ENCODE measurements at places on chromosomes 4 and X.

- no peak for DNase-seq
Observed at GRCh38 chrX:70219938-70220764, 14.3 kb upstream of the AWAT1 start.

GRCh38 chr4:61277785-61278760 is 77.9 kb downstream of the ADGRL3 start:
- no peak for DNase-seq

DNA sequence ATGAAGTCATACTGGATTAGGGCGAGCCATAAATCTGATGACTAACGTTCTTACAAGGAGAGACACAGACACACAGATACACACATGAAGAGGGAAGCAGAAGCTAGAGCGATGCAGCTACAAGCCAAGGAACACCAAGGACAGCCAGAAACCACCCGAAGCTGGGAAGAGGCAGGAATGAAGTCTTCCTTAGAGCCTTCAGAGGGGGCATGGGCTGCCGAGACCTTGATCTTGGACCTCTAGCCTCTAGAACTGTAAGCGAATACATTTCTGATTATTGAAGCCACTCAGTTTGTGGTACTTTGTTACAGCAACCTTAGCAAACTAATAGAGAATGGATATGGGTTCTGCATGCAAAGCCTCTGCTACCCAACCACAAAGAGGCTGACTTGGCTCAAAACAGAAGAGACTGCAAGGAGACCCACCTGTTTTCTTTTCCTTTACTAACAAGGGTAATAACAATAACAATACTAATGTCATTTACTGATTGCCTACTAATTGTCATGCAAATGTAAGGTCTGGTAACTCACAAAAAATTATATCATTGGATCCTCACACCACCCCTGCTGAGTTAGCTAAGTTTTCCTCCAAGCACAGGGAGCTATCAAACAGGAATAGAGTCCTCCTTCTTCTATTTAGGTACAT is 10.1 kb upstream of the LDB2 start:
- no peak for DNase-seq

GRCh38 chr4:86011117-86011516 is 348.7 kb downstream of the MAPK10 start:
- no peak for DNase-seq

DNA sequence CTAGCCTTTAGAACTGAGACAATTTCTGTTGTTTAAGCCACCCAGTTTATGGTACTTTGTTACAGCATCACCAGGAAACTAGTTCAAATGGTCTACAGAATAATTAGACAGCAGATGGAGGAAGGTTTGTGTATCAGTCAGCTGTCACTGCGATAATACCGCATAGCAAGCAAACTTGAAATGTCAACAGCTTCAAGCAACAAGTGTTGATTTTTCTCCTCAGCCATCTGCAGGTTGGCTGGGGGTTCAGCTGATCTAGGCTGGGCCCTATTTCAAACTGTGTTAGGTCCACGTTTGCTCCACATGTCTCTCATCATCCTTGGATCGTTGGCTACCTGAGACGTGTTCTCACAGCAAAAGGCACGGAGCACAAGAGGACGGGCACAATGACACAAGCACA is 19.2 kb upstream of the PHEX start:
- no peak for DNase-seq

GRCh38 chr4:7709431-7709830 is 230.2 kb downstream of the AFAP1 start:
- DNase-seq, result no peak

DNA sequence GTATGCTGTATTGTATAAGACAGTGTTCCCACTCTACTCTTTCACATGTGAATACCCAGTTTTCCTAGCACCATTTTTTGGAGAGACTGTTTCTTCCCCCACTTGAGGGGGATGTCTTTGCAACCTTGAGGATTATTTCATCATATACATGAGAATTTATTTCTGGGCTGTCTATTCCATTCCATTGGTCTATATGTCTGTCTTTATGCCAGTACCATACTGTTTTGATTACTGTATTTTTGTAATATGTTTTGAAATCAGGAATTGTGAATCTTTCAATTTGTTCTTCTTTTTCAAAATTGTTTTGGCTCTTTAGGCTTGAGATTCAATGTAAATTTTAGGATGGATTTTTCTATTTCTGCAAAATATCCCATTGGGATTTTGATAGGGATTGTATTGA is 15.8 kb upstream of the LHFPL1 start:
- no peak for DNase-seq

- DNase-seq, result no peak
Observed at GRCh38 chr4:133316909-133317308, 167.8 kb downstream of the PCDH10 start.

GRCh38 chr4:74969507-74970474 is 36.9 kb downstream of the PARM1 start:
- no peak for DNase-seq

DNA sequence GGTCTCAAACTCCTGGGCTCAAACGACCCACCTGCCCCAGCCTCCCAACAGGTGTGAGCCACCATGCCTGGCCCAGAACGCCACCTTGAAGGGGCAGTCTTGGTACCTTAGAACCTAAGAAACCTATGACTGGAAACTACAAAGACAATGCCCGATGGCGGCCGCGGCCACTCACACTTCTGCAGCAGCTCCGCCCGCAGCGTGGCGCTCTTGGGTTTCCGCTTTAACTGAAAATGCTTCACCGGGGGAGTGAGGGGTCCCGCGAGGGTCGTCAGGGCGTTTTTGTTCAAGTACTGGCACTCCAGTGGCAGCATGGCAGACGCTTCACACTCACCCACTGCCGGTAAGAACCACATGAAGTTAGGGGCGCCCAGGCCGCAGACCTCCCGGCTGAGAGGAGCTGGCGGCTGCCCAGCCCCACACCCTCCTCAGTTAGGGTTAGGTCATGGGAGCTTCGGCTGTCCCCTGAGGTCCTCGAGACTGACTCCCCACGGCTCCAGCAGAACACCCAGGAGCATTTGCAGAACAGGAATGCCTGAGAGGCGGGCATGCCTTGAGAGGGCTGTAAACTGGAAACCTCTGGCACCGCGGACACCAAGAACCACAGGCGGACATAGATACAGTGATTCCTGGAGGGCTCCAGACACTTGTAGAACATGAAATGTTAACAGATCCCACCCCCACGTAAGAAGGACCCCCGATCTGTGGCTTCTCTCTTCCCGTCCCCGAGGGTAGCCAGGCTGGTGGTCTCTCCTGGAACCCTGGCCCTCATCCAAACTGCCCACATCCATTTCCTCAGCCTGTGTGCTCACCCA is 19.0 kb downstream of the NELFA start:
- no peak for DNase-seq

GRCh38 chrX:75638332-75638731 is 115.5 kb upstream of the ZDHHC15 start:
- DNase-seq, result no peak

DNA sequence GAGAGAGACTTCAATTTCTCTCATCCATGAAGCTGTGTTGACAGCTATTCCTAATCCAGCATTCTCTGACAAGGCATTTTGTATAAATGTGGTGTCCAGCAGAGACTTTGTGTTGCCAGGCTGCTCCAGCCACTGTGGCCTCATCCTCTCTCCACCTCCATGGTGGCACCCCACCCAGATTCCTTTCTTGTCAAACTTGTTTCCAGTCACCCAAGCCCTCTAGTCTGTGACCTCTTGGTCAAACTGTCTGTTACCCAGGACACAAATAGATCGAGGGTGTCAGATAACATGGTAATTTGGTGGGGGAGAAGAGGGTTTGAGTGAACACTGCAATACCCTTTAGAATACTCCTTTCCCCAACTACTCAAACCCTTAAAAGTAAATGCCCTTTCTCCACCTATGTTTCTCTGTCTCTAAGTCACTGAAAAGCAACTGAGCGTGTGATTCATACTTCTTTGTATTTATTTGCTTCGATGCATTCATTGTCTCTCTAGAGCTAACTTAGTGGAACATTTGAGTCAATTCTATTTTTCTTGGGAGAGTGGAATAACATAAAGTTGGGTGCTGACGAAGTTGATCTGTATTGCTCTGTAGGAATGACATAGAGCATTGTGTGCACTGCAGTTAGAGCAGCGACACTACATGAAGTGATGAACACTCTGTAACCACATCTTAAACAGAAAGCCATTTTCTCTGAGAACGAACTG is 13.7 kb downstream of the PITX2 start:
- DNase-seq, result no peak

DNA sequence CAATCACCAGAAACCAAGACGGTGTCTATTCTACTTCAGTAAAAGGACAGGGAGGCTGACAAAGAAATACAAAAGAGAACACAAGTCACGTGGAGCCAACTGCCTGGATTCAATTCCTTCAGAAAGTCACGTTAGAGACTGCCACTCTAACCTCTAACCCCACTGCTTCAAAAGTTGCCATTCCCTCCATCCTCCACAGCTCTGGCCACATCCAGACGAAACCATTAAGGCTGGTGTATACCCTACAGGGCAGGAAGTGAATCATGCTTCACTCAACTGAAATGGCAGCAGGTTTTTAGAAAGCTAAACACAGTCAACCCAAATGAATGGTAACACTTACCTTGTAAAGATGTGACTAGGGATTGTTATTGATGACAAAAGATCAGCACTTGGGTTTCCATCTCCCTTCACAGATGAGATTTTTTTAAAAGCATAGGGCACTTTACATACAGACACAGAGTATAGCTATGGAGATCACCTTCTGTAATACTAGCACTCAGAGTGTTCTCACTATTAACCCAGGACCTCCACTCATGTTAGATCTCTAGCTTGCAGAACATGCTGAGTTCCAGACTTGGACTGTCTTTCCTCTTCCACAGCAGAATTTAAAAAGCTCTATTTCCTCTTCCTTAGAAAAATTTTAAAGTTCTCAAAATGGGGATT is 37.4 kb downstream of the MAML3 start:
- no peak for DNase-seq

DNA sequence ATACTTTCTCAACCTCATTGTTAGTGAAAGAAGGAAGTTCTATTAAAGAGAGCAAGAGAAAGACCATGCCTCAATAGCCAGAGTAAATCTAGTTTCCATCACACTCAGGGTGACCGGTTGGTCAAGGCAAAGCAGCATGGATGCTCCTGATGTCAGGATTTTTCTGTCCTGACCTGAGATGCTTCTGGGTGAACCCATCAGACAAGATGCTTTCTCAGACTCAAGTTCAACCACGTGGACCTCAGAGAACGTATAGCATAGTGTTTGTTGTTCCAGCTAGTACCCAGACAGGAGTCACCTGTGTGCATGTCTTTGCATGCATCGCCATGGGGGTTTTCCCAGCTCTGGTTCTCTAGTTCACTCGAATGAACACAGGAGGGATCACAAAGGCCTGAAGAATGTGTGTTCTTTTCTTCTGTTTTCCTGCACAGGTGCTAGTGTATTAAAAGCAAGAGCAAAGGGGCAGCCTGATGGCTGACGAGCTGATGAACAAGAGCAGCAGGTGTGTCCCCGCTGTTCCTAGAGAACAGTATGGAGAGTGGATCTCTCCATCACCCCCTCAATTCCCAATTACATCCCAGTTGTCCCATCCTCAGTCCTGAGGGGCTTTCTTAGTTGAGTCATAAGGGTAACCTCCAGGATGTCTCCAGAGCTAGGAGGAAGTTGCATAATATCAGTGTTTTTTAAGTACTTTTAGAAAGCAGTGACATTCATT is 110.5 kb upstream of the ENPP6 start:
- DNase-seq, result no peak

DNA sequence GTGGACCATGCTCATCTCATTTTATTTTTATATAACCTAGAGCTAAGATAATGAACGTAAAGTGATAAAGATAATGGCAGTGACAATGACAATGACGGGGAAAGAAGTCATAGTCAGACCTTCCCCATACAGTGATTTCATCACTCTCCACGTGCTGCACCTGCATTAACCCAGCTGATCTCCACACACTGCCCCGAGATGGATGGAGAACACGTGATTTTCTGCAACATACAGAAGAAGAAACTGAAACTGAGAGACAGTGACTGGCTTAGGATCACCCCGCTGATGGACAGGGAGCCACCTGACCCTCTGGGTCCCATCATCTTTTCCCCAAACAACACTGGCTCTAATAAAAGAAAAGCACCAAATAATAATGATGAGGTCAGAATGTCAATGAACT is 22.0 kb downstream of the EVC2 start:
- no peak for DNase-seq

DNA sequence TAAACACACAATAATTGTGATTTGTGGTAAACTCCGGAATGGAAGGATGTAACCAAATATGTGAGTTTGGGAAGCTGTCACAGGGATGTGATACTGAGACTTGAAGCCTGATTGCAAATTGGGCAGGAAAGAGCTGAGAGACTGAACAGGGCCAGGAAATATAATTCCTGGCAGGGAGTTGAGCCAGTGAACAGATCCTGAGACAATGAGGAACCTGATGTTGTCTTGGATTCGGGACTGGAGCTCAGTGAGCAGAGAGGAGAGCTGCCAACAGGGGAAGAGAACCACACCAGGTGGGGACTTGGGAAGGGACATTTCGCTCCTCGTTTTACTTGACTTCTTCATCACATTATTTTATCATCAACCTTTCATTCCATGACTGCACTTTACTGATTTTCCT is 386.0 kb downstream of the TLL1 start:
- no peak for DNase-seq

DNA sequence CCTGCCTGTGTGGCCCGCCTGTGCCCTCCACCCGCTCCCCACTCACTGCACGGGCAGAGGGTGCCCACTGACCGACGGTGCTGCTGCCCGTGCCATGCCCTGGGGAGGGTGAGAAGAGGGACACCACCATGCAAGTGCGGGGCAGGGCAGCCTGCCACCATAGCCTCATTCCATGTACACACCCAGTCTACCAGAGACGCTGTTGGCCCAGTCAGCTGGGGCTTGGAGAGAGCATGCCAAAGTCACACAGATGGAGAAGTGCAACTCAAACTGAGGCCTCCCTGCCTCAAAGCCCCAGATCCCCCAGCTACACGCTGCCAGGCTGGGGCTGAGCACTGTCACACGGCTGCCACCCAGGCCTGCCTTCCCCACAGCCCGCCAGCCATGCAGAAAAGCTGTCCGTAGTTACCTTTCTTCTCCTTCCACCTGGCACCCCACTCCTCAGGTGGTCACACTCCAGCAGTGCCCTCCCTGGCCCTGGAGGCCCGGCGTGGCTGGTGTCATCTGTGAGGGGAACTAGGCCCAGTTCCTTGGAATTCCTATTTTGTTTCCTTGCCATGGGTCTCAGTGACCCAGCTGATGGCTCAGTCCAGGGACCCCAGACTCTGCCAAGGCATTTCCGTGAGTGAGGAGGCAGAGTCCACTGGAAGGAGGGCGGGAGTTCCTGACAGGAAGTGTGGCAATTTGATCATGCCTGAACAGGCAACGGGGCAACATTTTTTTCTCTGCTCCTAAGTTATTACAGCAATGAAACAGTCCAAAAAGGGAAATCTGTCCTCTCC is at the start of gene SLC2A9:
Gene SLC2A9 (minus strand): TSS at position 627 of the 782 bp plus-strand sequence. CDS start 68 bp downstream, at position 559.
- no peak for DNase-seq

All from glutamatergic neuron (in vitro differentiated cells).